H1 (cell line): ENCODE measurements at places on chromosomes 7 and 10. TPM values are rescaled to one million over a fixed set of nuclear protein-coding genes. Genes with fewer than 3 reads are reported as not detected.

Gene HMX3
- polyA plus RNA-seq = 0.05 and 0.25 TPM in 2 replicates

Gene POLR3A
- polyA plus RNA-seq = 10.6 and 11.3 TPM in 2 replicates

Gene IGFBP1
- not detected in 2 replicates for polyA plus RNA-seq

Gene PON3
- not detected in 2 replicates for polyA plus RNA-seq

Gene BEND7
- polyA plus RNA-seq = 1.8 and 1.9 TPM in 2 replicates

Gene GPR26
- polyA plus RNA-seq = 0.11 and 0.21 TPM in 2 replicates

Gene MYH16
- polyA plus RNA-seq = not detected in 2 replicates

Gene EBLN1
- polyA plus RNA-seq = not detected in 2 replicates
